NCI-H146 (cell line): ENCODE measurements at places on chromosomes 2 and 18.

GRCh38 chr2:26874514-26874913 lies 26.6 kb downstream of the DPYSL5 start:
- no peak for DNase-seq

DNA sequence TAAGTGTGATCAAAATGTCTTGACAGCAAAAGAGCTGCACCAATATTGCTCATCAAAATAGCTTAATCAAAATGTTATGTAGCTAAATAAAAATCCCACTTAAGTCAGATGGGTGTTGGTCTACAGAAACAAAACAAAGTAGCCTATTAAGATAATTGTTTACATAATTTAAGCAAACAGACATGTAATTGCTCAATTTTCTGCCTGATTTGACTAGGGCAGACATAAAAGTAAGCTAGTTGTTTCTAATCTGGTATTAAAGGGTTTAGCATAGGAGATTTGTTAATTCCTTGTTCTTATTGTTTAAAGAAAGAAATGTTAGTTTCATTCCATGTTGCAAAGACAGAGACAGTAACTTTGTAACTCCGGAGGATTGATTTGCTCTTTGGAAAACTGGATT lies 11.5 kb upstream of the FEZ2 start:
- DNase-seq = peak; percentile 4

- no peak for DNase-seq
These were observed 39.4 kb upstream of the ATL2 start for GRCh38 chr2:38416296-38417036.

DNA sequence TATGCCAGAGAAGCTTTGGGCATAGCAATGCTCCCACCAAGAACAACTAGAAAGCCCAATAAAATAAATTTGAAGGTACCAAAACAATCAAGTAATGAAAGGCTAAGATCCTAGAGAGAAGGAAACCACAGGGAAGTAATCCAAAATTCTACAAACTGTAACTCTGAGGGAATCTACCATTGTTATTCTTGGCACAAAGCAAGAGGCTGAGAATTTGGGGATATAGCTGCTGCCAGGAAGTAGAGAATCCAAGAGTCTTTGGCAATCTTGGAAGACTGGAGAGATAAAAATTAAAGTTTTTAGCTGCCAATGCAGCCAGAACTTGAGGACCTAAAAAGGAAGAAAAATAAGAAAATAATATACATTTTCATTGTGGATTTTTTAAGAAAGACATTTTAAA lies 68.5 kb downstream of the PIGN start:
- DNase-seq = no peak

GRCh38 chr2:23460993-23461392 lies 76.0 kb downstream of the KLHL29 start:
- no peak for DNase-seq

DNA sequence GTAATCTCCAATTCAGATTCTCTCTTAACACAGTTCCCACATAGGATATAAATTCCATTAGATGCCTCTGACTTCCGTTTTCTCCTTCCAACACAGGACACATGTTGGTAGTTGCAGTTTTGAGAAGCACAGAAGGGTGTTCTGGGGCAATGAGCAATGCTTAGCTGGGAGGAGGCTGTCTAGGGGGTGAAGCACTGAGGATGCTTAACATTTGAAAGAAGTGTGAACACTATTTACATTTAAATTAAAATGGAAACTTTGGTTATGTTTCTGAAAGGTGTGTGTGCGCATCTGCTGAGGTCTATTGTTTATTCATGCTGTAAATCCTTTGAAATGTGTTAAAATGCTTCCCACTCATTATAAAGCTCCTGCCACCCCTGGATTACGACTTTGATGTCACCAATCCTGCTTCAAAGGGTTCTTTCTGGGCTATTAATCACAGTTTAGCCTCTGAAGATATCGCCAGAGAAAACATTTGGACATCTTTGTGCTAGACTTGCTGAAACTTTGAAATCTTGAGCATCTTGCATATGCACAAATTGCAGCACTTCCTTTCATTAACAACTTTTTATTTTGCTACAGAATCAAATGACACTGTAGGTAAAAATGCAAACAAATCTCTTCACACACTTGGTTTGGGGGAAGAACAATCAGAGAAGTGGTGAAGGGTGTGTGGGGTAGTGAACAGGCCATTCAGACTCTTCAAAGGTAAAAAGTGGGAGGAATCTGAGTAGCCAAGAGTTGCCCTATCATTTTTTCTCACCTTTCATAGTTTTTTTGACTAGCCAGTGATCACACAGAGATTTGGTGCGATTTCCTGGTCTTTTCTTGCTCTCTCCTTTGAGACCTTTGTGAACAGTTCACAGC lies 258.4 kb downstream of the MYO3B start:
- no peak for DNase-seq

- peak; percentile 44 for DNase-seq
These were observed 588 bp downstream of the OTX1 start for GRCh38 chr2:63051042-63051794.

- DNase-seq = no peak
These were observed 8.4 kb downstream of the CASP10 start for GRCh38 chr2:201191132-201191875.

DNA sequence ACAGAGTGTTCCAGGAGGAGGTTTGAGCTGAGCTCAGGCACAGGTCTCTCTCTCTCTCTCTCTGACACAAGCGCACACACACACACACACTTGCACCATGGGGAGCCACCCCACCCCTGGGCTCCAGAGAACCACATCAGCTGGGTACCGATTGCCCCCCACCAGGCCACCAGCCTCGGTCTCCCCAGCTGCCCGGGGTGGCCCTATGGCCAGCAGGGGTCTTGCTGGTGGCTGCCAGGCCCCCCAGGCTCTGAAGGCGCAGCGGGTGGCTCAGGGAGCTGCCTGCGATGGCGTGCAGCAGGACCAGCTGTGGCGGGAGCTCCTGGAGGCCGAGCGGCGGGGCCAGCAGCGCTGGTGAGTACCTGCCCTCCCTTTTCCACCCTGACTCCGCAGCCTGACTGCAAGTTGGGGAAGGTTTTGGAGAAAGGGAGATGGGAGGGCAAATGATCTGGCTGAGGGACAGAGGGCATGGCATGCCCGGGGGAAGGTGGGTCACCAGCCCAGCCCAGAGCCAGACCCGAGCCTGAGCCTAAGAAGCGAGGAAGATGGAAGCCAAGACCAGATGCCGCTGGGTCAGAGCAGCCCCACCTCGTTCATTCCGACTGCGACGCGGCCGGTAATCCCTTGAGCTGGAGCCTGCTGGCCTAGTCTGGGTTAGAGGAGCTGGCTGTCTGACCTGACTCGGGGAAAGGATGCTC lies 21.9 kb upstream of the SLC66A3 start:
- peak; percentile 62 for DNase-seq

GRCh38 chr18:31566576-31567306 lies 24.9 kb upstream of the TTR start:
- no peak for DNase-seq

GRCh38 chr2:68466361-68466777 lies 725 bp downstream of the FBXO48 start:
- no peak for DNase-seq

DNA sequence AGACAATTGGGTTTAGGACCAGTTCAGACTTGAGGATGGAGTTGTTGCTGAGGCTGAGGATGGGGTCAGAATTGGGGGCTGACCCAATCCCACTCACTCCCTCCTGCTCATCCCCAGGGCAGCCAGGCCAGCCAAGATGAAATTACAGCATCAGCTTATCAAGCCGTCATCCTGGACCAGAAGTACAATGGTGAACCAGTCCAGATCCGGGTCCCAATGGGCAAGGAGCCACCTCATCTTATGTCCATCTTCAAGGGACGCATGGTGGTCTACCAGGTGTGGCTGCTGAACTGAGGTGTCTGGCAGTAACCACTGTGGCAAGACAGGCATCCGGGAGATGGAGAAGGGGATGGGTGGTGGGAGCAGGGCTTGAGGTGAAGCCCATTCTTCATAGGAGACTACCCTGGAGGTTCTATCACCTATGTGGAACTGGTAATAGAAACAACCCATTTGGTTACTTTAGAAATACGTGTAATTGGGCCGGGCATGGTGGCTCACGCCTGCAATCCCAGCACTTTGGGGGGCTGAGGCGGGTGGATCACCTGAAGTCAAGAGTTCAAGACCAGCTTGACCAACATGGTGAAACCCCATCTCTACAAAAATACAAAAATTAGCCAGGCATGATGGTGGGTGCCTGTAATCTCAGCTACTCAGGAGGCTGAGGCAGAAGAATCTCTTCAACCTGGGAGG lies 13.9 kb downstream of the VIL1 start:
- no peak for DNase-seq

DNA sequence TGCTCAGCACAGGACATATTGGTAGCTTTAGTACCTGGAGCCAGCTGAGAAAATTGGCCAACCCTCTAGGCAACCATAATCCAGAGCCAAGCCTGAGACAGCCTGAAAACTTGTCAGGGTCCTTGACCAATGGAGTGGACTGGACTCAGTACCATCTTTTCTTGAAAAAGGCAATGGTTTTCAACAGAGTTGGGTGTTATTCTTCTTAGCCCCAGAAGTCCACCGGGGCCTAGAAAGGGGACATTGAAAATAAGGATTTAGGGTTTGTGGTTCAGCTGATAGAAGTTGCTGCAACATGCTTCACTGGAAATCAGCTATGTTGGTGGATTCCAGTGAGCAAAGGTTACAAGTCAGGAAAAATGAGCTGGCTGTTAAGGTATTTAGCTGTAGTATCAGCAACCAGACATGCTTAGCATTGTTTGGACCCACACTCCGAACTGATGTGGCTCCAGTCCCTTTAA lies 22.1 kb upstream of the CNOT11 start:
- DNase-seq = no peak

GRCh38 chr18:825891-826585 lies 14.0 kb upstream of the YES1 start:
- no peak for DNase-seq

GRCh38 chr2:118119158-118119727 lies 31.0 kb downstream of the INSIG2 start:
- DNase-seq = no peak

DNA sequence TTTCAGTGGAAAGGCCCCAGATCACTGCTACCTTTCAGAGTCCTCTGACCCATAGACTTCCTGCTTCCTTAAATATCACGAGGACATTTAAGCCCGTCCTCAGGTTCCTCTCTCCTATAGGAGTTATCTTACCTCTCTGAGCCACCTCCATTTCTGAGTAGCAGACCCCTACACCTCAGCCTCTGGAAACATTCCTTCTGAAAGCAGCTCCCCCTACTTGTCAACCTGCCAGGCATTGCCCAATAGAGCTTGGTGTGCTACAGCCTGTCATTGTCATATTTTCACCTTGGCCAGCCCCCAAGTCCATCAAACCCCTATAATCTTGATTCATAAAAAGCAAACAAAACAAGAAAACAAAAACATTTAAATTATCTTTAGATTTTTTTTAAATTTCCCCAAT lies 717.9 kb upstream of the SLC8A1 start:
- no peak for DNase-seq

GRCh38 chr2:144798034-144798433 lies 278.1 kb upstream of the ZEB2 start:
- DNase-seq = no peak

- no peak for DNase-seq
These were observed 1006.6 kb upstream of the POU3F3 start for GRCh38 chr2:103847276-103847675.

- DNase-seq = no peak
These were observed 89.6 kb upstream of the NPAS2 start for GRCh38 chr2:100730290-100730868.

DNA sequence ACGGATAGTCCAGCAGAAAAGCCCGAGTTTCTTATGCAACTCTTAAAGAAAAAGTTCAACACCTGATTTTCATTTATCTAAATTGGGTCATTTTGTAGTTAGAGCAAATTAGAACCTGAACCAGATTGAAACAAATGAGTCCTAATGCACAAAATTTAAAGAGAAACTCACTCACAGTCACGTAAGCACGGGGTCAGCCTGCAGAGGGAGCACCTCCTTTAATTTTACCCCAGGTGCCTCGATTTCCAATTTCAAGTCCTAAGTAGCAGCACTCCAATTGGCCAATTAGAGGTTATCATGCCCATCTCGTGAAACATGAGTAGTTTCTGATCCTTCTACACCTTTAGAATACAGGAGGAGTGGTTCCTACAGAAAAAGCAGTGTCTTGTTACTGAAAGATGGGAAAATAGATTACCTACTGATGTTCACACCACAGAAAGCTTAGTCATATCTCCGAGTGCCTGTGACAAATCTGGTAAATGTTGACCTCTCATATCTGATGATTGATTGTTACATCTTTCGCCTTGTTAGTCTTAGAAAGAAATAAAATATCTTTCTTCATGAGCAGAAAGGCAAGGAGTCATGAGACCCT lies 1929.8 kb upstream of the LRRTM1 start:
- no peak for DNase-seq

DNA sequence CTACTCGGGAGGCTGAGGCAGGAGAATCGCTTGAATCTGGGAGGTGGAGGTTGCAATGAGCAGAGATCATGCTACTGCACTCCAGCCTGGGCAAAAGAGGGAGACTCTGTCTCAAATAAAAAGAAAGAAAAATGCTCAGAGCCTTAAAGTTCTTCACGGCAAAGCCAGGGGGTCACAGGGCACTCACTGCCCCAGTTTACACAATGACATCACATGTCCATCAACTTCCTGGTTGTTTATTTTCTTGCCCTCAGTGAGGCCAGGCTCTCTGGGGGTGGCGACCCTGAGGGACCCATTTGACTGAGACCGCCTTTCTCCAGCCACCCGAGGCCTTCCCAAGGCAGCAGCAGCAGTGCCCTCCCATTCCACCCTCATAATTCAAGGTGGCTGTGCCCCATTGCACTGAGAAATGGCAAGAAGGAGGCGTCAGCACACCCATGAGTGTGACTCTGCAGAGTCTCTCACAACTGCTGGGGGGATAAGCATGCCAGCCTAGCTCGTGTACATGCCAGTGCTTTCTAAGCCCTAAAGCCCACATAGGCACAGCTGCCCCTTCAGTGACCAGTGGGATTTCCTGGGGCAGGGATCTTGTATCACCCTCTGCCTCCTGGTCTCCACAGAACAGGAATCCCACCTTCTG lies 50.0 kb downstream of the SFXN5 start:
- DNase-seq = no peak

DNA sequence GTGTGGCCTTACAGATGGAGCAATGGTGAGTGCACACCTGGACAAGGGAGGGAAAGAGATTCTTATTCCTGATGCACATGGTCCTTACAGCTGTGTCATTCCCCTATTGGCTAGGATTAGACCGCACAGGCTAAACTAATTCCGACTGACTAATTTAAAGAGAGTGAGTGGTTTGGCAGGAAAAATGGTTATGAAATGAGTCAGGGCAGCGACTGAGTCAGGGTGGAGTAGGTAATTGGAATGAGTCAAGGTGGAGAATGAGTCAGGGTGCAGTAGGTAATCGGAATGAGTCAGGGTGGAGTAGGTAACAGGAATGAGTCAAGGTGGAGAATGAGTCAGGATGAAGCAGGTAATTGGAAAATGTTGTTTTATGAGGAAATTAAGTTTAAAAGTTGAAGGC lies 1353.7 kb upstream of the LRRTM1 start:
- DNase-seq = no peak

- no peak for DNase-seq
These were observed 25.7 kb upstream of the TTR start for GRCh38 chr18:31565782-31566512.

DNA sequence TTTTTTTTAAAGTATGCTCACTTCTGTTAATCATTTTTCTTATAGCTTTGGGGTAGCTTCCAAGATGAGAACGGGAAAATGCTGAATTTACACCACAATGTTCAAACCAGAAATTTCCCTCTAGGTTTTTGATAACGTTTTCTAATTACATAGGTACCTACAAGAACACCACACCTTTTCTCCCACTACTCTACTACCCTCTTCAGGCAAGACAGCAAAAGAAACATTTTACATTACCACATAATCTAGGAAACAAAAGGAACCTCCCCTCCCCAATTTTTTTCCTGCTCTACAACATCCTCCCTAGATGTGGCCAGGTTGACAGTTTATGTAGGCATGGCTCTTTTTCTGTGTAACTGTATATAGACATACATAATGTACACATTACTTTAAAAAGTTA lies 32.4 kb downstream of the NDUFAF7 start:
- no peak for DNase-seq
